ENCODE measurements at places on chromosomes 5 and 9.

DNA sequence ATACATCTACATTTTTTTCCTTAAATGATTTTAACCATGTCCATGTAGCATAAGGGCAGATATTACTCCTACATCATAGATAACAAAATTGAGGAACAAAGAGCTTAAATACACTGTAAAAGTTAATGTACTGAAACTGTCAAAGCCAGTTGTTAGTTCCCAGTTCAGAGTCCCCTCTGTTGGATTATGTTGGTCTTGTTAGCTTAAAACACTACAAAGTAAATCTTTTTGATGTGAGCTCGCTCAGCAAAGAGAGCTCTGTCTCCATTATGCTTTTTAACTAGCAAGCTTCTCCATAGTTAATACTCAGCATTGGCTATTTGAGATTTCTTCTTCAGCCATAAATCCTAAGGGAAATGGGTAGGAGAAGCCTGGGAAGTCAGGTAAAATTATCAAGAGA, 149.1 kb downstream of the ADAMTS6 start:
- no peak for DNase-seq

GRCh38 chr5:134005417-134006061, 764 bp upstream of the VDAC1 start:
- DNase-seq: no peak

DNA sequence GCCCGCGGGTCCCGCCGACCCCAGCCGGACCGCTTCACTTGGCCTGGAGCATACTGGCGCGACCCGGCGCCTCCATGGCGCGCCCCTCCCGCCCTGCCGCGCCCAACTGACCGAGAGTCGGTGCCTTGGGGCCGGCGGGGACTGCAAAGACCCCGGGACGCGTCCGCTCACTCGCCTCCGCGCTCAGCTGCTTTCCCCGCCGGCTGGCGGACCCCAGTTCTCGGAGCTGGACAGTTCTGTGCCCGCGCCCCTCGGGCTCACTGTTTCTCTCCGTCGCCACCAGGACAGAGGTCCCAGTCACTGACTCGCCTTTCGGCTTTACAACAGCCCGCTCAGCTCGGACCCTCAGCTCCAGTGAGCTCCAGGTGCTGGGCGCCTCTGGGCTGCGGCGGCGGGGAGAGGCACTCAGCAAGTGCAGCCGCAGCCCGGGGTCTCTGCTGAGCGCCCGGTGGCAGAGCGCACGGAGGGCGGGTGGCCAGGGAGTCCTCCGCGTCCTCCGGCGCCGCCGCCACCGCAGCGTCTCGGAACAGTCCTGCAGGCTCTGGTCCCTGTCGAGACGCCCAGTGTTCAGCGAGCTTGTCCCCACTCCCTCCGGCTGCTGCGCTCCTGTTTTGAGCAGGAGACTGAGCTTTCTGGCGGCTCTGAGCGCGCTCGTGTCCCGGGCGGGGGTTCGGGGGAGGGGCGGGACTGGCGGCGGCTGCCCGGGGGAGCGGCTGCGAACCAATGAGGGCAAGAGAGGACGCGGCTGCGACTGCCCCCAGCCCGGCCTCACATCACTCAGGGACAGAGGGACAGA, at the start of gene SMIM32:
TSS of gene SMIM32 (minus strand) at position 637 of the 796 bp plus-strand sequence. CDS start 638 bp downstream, outside the sequence.
- DNase-seq: no peak

- DNase-seq: no peak
These were observed 9.0 kb upstream of the CATSPER3 start for GRCh38 chr5:134958755-134959154.

GRCh38 chr5:129073111-129073510, 21.4 kb upstream of the ISOC1 start:
- no peak for DNase-seq

- DNase-seq: no peak
These were observed 256.4 kb downstream of the EBF1 start for GRCh38 chr5:158843305-158843704.

DNA sequence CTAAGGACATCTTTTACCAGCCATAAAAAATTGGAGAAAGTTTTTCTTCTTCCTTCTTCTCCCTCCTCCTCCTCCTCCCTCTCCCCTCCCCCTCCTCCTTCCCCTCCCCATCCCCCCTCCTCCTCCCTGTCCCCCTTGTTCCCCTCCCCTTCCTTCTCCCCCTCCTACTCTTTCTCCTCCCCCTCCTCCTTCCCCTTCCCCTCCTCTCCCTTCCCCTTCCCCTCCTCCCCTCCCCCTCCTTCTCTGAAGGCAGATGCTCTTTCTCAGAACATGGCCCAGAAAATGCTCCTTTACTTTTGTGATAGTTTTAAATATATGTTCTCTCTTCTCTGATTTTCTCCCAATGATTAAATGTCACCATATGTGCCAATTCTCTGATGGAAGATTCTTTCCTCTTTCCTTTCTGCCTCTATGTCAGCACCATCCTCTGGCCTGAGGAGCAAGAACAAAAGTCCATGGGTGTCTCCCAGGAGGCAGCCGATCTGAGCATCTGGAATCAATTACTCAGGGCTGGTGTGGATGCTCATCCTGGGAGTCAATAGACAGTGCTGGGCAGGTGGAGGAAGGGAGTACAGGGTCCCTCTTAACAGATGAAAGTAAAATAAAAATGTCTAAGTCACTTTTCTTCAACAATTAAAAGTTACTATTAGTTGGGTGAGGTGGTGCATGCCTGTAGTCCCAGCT, 63.0 kb upstream of the GNA14 start:
- no peak for DNase-seq

- no peak for DNase-seq
These were observed 10.0 kb upstream of the DOLPP1 start for GRCh38 chr9:129070696-129071525.

GRCh38 chr5:16465544-16466432, at the start of gene ZNF622:
ZNF622 (minus strand) TSS chr5:16465800; CDS start chr5:16465665, 135 bp downstream.
- DNase-seq: peak; percentile 52

DNA sequence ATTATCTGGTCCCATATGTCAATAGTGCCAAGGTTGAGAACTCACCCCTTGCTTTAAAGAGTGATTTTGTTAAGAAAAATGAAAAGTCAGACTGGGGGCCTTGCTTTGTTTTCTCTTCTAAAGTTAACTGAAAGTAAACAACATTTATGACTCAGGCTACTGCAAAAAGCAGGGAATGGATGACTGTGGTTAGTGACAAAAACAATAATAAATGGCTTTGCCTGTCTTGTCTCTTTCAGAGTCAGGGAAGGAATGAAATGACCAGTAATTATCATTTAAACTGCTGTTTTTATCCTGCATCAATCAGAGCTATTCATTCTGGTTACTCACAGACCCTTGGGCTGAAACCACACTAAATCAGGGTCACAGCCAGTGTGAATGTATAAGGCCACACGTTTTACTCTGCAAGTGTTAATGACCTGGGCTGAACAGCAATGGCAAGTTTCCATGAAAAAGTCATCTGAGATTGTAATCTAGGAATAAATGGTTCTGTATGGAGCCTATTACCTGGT, 112.2 kb downstream of the ZNF608 start:
- DNase-seq: no peak

DNA sequence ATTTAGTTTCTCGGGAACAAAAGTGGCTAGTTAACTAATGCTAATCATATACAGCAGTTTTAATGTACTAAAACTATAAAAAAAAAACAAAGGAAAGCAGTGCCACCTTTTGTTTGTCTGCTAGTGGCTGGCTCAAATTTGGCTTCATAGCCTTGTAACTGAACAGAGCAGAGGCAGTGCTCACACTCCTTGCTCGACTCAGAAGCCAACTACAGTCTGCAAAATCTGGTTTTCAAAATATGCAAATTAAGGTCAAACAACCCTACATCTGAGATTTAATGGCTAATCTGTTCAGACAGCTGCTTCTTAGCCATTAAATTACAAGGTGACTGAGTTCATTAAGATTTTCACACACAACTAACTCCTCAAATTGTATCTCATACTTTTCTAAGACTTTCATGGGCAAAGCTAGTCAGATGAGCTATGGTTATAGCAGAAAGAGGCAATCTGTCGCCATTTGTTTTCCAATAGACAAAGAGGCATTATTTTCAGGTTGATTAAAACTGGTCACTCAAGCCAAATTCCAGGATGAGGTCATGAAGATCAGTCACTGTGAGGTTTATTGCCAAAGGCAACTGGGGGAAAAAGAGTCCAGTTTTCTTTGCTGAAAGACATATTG, 56.8 kb upstream of the EPB41L4A start:
- DNase-seq: no peak

DNA sequence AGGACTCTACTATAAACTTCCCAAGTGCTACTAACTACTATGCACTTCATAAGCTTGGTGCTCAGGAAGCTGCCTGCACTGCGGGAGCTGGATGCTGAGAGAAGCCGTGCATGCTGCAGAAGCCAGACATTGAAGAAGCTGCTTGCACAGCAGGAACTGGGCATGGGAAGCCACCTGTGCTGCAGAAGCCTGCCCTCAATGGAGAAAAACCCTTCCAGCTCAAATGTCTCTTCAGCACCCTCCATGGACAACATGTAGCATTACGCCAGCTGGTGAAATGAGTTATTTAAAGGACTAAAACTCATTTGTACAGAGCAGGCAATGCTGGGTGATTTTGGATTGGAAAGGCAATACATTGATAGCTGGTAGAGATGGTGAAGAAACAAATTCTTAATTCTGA, 247.2 kb downstream of the KIF4B start:
- no peak for DNase-seq

DNA sequence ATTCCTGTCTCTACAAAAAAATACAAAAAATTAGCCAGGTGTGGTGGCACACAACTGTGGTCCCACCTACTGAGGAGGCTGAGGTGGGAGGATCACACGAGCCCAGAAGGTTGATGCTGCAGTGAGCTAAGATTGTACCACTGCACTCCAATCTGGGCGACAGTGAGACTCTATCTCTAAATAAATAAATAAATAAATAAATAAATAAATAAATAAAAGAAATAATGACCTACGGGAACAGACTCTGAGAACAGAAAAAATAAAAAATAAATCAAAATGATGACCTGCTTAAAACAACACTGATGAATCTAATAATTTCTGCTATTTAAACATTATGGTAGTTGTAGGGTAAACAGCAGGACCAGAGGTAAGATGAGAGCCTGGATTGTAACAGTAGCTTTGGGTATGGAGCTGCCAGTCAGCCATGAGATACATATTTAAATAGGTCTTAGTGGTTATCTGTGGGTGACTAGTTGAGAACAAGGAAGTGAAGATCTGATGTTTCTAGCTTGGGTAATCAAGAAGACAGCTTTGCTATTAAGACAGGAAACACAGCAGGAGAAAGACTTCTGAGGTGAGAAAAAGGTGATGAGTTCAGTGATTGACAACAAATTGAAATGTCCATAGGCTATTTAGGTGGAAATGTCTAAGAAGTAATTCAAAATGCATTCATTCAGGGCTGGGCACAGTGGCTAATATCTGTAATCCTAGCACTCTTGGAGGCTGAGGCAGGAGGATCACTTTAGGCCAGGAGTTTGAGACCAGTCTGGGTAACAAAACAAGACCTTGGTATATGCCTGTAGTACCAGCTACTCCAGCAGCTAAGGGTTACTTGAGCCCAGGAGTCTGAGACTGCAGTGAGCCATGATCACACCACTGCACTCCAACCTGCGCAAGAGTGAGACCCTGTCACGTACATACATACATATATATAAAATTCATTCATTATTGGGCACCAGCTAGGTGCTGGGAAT, 11.0 kb downstream of the RNF145 start:
- no peak for DNase-seq

DNA sequence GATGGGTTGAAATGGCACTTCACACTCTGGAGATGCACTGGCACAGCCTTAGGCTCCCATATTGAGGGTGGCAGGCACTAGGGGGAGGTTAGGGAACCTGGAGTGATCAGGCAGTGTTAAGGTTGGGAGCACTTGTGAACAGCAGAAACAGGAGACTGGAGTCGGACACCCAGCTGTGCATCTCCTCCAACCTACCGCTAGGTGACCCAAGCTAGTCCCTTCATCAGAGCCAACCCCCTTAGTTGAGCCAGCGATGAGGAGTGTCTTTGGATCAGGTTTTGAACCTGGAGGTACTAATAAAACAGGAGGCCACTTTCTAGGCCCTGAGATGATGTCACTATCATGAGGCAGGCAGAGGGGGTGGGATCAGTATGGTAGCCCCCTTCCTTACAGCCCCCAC, 1.7 kb downstream of the ACTL7B start:
- no peak for DNase-seq

DNA sequence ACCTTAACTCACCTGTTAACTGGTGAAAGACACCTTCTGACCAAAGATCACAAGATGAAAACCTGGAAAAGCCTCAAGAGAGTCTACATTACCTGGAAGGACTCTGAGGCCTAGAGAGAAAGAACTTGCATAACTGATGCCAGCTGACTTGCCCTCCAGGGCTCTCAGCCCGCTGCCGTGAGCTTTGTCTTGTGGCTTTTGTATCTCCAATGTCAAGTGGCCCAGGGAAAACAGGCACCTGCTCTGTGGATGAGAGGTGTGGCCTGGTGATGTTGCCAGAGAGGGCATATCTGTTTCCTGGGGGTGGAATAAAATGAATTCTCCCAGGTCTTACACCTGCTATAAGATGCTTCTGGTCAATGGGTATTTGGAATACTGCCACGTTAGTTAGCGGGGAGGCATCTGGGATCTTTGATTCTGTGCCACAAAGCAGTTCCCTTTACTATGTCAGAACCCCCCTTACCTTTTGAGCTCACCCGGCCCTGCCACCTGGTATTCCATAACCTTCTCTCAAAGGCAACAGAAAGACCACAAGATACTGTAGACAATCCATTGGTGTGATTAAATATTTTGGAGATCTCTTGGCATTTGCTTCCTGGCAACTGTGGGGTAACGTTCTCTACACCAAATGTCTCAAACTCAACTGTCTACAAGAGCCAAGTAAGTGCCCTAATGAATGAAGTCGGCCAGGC, 54.9 kb upstream of the N4BP3 start:
- DNase-seq: no peak

- no peak for DNase-seq
These were observed 1.8 kb downstream of the AUH start for GRCh38 chr9:91359734-91360470.

DNA sequence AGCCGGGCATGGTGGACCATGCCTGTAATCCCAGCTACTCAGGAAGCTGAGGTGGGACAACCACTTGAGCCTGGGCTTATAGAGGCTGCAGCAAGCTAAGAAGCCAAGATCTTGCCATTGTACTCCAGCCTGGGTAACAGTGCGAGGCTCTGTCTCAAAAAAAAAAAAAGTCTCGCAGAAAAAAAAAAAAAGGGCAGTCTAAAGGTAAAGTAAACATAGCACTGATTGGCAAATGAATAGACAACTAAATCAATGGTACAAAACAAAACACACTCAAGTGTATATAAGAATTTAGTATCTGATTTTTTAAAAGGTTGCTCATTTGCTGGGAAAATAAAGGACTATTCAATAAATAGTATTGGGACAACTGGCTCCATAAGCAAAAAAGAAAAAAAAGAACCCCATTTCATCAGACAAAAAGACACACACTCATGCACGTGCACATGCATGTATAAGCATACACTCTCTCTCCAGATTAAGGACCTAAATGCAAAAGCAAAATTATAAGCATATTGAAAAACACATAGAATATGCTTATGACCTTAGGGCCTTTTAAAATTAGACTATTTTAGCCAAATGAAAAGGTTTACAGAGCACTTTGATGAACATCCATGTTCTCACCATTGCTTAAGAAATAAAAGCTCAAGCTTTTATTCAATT, 5.7 kb downstream of the IL6ST start:
- no peak for DNase-seq

- DNase-seq: no peak
These were observed 1155.1 kb downstream of the TAF11L14 start for GRCh38 chr5:18789218-18789998.

Data from activated naive CD4-positive, alpha-beta T cell (primary cell).